ENCODE measurements at places on chromosomes 7 and 10.

DNA sequence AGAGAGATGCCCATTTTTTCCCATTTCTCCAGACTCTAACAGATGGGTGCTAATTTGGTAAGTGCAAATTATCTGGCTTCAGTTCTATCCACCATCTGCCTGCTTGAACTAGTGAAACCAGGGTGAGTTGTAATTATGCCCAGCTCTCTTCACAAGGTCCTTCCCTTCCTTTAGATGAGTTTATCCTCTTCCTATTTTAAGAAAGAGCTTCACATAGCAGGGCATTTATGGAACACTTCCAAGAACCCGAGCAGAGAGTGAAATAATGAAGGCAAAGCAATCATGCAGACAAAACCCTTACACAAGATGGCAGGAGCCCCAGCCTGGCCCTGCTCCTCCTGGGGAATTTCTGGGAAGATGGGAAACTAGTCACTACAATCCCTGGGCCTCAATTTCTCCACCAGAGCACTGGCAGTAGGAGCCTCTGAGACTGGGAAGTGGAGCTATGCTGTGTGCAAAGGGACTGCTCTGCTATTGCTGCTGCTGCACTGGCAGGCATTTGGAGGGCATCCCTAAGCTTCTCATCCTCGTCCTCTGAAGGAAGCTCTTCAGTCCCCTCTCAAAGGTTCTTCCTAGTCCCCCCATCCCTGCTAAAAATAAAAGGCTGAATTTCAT is 33.7 kb upstream of the PLXNA4 start:
- DNase-seq = no peak

- no peak for DNase-seq
Measured at GRCh38 chr7:141889321-141889720, 26.9 kb upstream of the OR9A4 start.

DNA sequence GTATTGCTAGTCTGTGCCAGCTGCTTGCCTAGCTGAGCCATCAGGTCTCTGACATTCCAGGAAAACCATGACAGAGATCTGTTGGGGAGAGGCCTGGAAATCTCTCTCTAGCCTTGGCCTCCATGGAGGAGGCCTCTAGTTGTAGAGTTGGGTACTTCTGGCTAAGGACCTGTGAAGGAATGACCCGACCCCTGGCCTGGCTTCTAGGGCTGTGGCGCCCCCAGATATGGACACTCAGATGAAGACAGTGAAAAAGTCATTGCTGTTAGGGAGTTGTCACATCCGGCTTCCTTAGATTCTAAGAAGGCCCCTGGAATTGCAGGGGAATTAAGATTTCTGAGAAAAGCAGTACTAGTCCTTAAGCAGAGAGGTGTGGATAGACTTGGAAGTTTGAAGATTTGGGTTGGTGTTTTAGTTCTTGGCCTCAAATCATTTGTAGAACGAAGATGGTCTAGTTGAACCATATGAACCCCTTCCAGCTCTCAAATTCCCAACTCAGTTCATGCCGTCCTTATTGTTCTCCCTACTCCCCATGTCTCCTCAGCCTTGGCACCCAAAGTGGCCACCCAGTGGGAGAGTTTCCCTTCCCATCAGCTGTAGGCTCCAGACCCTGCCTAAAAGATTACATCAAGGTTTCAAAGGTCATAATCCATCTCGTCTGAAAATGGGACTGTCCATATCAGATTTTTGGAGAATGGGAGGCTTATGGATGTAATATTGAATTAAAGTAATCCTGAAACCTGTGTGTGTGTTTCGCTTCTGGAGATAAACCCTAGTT is 7.0 kb downstream of the HHEX start:
- no peak for DNase-seq

DNA sequence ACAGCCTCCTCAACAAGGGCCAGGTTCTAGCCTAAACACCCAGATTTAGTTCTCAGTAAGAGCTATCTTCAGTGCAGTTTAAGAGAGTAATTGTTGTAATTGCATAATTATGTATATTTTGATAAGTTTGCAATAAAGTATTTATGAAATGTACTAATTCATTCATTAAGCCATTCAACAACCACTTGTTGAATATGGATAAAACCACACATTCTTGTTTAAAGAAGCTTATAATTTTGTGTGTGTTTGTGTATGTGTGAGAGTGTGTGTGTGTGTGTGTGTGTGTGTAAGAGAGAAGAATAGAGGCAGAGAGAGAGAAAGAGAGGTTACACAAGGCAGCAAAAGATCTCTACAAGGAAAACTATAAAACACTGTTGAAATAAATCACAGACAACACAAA is 115.0 kb upstream of the SLC25A13 start:
- no peak for DNase-seq

GRCh38 chr10:80405626-80406025 is 2.7 kb upstream of the PRXL2A start:
- DNase-seq = no peak

GRCh38 chr7:23532490-23533237 is 883 bp upstream of the TRA2A start:
- no peak for DNase-seq

- no peak for DNase-seq
Measured at GRCh38 chr10:126165874-126166273, 222.4 kb downstream of the ADAM12 start.

GRCh38 chr10:95506056-95506737 is 55.0 kb downstream of the SORBS1 start:
- no peak for DNase-seq

GRCh38 chr10:127148066-127148932 is 48.1 kb downstream of the INSYN2A start:
- no peak for DNase-seq

DNA sequence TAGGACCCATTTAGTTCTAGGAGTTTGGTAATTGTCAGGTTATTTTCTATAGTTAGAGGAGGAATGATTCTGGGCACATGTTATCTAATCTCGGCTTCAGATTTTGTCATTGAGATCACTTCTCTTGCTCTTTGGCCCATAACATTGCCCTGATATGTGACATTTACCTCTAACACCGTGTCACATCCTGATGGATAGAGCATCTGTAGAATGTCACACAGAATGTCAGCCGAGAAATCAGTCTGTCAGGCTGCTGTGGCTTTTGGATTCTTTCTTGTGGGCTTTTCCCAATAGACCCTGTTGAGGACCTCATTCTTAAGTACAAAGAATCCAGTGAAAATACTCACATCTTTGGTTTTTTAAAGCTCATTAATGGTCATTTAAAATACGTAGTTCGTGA is 142.4 kb downstream of the LRRC4 start:
- DNase-seq = no peak

DNA sequence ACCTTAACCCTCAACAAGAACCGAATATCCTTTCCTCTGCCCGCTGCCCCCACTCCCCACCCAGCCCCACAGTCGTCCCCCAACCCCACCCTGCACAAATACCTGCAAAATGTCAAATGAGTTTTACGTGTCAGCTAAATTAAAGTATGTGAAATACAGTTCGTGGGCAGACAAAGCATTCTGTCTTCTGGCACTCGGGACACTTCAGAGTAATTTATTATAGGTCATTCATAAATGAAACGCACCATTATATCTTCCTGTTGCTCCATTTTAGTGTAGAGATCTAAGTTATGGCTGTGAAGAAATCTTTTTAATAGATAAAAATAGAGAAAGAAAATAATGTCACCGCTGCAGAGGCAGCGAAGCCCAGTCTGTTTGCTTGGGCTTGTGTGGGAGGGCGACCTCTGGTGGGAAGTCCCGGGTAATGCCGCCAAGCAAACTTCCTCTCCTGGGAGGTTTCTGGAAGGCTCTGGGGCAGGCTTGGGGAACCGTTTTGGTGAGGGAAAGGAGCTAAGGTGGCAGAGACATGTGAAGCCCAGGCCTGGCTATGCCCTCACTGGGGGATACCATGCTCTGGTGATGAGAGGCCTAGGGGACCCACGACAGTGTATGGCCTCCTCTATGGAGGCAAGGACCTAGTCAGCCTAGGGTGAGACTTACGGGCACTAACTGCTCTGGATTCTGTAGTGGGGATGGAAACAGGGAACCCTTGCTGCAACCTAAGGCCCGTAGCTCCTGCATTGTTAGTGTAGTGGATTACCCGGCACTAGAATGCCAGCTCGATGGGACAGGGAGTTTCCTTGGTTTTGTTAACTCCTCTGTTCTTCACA is 604.9 kb downstream of the LRMDA start:
- no peak for DNase-seq

DNA sequence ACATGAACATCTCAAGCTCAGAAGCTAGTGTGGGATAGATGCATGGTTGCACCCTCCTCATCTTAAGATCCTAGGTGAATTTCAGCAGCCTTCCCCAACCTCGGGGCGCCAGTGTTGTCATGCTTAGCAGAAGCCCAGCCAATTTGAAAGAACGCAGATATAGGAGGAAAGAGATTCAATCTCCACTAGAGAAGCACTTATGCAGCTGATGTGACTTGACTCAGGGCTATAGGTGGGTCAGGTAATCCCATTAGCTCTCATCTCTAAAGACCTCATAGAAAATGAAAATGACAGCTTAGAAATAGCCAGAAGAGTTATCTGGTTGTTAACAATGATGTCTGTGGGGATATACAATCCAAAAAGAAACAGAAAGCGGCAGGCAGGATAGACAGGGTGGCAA is 310.5 kb downstream of the GPAM start:
- no peak for DNase-seq

- no peak for DNase-seq
Measured at GRCh38 chr7:138257459-138258196, 181.4 kb downstream of the AKR1D1 start.

GRCh38 chr7:133110312-133110711 is 28.4 kb upstream of the CHCHD3 start:
- no peak for DNase-seq

- DNase-seq = no peak
Measured at GRCh38 chr7:152073352-152073751, 47.9 kb downstream of the GALNT11 start.

GRCh38 chr10:127600479-127600878 is 51.4 kb downstream of the NPS start:
- DNase-seq = no peak

DNA sequence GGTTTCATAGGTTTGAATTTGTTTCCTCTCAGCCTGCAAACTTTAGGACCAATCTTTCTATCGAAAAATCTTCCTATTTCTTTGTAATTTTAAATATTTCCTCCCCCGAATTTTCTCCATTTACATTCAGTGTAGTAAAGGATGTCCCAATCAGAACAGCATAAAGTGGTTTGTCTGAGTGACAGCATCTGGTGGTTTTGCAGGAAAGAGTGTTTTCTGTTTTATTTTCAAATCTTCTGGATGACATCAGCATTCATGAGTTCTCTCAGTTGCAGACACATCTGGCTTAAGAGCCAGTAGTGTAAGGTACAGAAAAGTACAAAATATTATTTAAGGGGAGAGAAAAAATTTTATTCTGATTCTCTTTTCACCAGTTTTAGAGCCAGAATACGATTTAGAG is 634.8 kb downstream of the PHTF2 start:
- DNase-seq = no peak

DNA sequence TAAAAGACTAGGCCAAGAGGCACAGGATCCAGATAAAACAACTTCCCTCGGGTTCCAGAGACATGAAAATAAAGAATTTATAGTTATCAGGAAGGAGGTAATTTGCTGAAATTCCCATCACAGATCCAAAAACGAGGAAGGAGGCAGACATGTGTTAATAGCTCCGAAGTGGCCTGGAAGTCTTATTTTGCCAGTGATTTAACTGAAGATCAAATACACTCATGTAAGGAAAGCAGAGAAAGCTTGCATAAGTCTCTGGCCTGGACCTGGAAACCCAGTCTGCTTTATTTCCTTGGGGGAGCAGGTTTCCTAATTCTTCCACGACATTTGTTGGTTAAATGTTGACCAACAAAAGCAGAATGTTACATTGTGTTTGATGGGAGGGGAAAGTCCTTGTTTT is 498.7 kb upstream of the C7orf33 start:
- no peak for DNase-seq

DNA sequence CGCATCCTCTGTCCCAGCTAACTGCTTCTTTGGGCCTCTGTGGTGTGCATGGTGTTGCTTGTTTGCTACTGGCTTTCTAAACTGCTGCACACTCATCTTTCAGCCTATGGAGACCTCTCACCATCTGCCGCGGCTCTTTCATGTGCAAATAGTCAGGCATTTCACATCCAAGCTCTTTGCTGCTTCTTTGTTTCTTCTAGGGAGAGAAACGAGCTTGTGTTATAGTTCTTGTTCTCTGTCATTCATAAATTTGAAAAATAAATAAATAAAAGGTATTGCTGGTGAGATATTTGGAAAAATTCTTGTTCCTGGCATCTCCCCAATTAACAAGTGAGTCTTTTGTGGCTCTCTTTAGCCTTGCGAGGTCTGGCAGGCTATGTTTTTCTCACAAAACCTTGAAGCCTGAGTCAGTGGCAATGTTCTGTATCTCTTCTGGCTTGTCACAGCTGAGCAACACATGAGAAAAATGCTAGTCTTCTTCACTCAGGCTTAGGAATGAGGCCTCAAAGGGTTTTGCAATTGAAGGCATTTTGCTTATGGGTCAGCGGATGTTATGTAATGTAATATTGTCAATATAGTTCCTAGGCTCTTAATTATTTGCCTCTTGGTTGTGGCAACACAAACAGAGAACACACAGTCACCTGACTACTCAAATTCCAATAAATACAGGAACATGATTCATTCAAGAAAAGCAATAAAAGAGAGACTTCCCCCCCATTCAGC is 274.0 kb downstream of the FRMD4A start:
- DNase-seq = no peak

GRCh38 chr7:2530071-2530987 is 10.8 kb downstream of the LFNG start:
- DNase-seq = peak; percentile 66

- DNase-seq = no peak
Measured at GRCh38 chr10:1483246-1483645, 254.1 kb downstream of the ADARB2 start.

- no peak for DNase-seq
Measured at GRCh38 chr7:31751726-31752125, 64.7 kb downstream of the PPP1R17 start.

DNA sequence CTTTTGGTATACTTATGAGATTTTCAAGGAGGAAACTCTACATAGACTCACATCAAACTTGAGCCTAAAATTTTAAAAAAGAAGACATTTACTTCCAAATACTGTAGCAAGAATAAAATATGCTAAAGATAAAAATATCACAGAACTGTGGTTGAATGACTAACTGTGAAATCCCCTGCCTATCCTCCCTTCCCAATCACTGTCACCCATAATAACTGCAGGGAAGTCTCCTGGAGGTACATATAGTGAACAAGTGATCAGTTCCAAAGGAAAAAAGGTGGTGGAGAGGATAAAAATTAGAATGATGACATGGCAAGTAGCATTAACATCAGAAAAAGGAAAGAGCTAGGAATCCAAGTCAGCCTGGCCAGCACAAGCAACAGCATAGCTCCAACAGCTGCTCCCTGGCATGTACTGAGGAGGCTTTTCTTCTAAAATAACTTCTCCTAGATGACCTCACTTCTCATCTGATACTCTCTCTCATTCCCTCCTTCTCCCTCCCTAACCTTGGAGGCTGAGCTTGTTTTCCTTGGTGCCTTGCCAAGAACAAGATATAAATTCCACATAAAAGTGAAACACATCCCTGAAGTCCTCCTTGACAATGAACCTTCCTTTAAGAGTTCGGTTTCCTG is 124.0 kb downstream of the IQUB start:
- DNase-seq = no peak

GRCh38 chr10:114685456-114685855 is 27.4 kb upstream of the ABLIM1 start:
- DNase-seq = no peak
